ENCODE measurements at places on chromosomes 3 and 15.

GRCh38 chr3:58093574-58094195 lies 85.5 kb downstream of the FLNB start:
- no peak for DNase-seq

GRCh38 chr15:43270113-43270665 lies 3.5 kb upstream of the TGM5 start:
- no peak for DNase-seq

DNA sequence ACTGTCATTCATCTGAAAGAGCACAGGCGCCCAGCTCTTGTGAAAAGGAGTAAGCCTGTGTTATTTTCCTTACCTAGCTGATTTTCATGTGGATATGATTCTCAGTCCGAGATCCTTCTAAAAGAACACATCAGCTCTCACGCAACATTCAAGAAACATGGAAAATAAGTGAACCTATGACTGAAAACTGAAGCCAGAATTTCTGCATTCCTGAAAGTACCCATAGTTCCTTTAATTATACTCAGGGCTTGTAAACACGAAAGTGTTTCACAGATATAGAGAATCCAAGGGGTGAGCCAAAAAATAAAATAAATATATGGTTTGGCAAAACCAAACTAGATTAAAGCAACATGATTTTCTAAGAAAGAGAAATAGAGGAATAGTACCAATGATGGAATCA lies 100.8 kb upstream of the CHMP2B start:
- no peak for DNase-seq

GRCh38 chr3:154148541-154148940 lies 27.4 kb downstream of the ARHGEF26 start:
- DNase-seq: no peak

DNA sequence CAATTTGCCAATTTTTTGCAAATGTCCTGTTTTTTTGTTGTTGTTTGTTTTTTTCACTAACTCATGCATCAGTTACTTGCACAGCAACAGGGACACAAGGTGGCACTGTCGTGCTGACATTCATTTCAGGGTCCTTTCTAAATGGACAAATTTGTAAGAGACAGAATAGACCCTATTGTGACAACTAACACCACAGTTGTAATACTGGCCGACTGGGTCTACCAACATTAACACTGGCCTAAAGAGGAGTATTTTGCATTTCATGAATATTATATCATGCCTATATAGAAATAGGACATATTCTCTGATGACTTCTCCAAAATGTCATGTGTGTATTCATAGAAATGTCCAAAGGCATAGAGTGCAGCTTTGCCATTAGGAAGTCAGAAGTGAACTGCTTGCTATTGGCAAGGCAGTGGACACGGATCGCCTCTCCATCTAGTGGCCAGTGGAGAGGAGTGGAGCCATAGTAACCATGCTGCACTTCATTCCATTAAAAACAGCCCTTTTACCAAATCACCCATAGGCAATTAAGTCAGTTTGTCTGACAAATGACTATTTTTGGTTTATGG lies 54.8 kb downstream of the ZBTB20 start:
- peak; percentile 50 for DNase-seq

DNA sequence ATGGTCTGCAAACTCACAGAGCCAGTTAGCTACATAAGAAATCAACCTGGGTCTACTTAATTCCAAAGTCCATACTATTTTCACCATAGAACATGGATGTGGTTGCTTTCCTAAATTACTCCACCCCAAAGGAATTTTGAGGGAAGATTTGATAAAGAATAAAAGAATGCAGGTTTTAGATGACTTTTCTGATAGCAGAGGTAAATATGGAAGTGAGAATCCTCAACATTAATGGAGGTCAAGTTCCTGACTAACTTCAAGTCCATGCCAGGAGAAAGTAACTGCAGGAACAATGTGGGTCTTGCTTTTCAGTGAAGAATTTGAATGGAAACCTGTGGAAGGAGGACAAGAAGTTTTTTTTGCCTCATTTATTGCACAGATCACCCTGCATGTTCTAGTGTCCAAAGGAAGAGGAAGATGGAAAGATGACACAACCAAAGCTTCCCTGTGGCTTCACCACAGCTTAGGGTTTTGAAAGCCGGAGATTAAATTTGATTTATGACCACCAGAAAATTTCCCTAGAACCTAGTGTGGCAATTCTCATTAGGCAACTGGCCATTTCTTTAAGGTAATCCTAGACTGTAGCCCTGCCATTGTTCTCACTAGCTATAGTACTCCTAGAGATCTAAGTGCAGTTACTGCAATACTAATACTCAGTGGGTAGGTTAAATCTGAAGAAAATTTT lies 429.7 kb downstream of the RAP2B start:
- no peak for DNase-seq

DNA sequence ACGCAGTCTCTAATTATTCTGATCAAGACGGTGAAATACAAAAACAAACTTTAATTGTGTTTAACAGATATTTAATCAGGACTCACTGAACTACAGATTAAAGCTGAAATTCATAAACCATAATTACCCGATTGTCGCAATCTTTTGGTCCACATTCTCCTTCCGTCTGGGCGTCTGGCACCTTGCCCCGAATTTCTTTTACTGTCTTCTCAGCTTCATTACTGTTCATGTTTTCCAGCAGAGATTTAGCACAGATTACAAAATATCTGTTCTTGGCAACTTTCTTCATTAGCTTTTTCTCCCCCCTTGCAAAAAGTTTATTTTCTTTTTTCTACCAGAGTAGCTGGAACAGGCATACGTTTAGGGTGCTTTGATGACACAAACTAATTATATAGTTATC lies 271.4 kb downstream of the TIGIT start:
- no peak for DNase-seq

DNA sequence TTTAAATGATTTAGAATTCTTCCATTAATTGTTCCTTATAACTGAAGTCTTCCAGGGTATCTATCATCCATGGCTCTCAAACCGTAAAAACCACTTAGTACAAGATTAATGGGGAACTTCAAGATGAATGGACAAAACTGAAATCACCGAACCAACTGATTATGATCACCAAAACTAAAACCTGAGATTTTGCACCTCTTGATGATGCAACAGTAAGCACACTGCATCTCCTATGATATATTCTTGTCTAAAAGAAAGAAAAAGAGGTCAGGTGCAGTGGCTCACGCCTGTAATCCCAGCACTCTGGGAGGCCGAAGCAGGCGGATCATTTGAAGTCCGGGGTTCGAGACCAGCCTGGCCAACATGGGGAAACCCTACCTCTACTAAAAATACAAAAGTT lies 3.6 kb upstream of the ISY1 start:
- no peak for DNase-seq

DNA sequence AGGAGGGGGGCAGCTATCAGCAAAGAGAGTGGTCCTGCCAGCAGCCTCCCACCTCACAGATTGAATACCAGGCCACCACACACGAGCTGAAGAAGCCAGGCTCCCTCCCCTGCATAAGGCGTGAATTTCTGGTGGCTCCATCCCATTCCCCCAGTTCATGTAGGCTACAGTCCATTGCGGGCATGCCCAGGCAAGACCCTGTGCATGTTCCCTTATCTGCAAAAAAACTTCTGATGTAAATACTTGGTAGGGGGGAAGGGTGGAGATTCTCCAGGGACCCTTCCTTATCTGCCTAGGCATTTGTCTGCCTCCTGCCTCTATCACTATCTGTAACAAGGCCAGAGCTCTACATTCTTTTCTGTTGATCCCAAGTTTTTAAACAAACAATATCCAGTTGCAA lies 27.6 kb upstream of the UBP1 start:
- DNase-seq: no peak

DNA sequence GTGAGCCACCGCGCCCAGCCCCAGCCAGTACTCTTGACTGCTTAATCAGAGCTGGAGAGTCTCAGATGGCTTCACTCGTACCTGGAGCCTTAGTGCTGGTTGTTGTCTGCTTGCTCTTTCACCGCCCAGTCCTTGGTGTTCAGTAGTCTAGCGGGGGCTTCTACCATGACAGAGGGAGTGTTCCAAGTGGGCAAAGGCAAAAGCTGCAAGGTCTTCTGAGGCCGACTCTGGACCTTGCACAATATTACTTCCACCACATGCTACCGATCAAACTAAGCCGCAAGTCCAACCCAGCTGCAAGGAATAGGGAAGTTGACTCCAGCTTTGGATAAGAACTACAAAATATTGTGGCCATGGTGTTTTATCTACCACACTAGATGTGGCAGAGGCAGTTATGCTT lies 6.6 kb downstream of the PARL start:
- no peak for DNase-seq

GRCh38 chr3:16801223-16801622 lies 83.5 kb upstream of the PLCL2 start:
- DNase-seq: no peak

DNA sequence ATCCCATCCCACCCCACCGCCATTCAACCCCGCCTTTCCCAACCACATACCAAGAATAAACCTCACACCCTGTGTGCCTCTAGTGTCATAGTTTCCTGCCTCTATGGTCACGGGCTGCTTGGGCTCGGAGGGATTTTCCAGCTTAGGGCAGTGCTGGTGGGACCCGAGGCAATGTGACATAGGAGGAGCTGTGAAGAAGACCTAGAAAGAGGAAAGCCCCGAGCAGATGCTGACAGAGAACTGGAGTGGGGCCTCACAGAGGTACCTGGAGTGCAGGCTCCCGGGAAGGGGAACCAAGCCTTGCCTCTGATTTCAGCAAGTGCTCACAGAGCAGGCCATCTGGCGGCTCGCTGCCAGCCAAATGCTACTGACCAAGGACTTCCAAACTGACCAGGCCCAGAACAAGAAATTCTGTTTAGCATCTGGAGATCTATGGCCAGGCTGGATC lies 27.5 kb downstream of the BHLHE40 start:
- peak; percentile 75 for DNase-seq

- no peak for DNase-seq
Measured at GRCh38 chr3:194163697-194164096, 27.7 kb downstream of the HES1 start.

DNA sequence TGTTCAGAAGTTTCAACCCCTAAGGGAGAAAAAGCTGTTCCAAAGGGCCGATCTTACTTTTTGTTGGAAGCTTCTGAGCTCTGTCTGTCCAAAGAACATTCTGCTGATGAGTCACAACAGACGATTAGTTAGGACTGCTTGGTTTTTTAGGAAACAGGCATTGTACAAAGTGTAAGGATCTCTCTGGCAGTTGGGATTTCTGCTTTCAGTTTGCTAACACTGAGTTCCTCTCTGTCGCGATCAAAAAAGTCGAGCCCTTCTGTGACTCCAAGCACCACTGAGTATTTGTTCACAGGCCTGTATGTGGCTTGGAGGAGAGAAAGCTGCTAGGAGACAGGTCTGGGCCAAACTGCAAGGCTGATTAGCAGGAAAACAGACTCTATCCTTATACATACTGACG lies 91.8 kb upstream of the PFN2 start:
- DNase-seq: no peak

GRCh38 chr15:77627581-77627980 lies 5.1 kb downstream of the LINGO1 start:
- DNase-seq: no peak

GRCh38 chr15:34158355-34158754 lies 51.5 kb downstream of the KATNBL1 start:
- no peak for DNase-seq

GRCh38 chr3:9887480-9887879 lies 2.9 kb upstream of the JAGN1 start:
- DNase-seq: no peak

GRCh38 chr3:143595456-143596077 lies 252.7 kb downstream of the SLC9A9 start:
- DNase-seq: no peak

DNA sequence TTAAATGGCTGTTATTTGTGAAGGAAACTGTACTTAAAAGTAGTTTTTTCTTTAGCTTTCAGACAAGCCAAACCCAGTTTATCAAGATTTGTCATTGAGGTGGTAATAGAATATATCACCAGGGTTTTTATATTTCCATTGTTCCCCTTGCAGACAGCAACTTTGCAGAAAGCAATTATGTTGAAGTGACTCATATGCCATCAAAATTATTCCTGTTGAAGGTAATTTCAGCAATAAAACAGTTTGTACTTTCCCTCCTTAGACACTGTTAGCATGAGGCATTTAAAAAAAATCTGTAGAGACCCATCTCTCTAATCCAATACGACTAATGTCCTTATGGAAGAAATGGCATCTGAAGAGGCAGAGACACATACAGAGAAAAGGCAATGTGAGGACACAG lies 219.0 kb downstream of the NFKBIZ start:
- no peak for DNase-seq

DNA sequence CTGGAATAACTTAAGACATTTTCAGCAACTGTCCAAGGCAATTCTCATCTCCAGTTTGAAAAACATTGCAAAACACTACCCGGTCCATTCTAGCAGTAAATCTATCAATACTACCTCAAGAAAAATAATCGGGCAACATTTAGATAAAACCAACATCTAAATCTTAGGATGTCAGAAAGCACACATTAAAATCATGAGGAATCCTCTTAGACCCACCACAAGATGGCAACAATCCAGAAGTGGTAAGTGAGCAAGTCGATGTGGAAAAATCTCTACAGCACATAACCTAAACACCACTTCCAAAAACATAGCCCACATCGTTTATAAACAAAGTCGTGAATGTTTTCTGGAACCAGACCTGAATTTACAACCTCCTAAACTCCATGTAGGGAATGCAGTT lies 5.7 kb downstream of the PLCH1 start:
- DNase-seq: no peak

- no peak for DNase-seq
Measured at GRCh38 chr3:5583920-5584319, 396.4 kb downstream of the EDEM1 start.

- DNase-seq: no peak
Measured at GRCh38 chr3:28674212-28674611, 325.6 kb upstream of the AZI2 start.

DNA sequence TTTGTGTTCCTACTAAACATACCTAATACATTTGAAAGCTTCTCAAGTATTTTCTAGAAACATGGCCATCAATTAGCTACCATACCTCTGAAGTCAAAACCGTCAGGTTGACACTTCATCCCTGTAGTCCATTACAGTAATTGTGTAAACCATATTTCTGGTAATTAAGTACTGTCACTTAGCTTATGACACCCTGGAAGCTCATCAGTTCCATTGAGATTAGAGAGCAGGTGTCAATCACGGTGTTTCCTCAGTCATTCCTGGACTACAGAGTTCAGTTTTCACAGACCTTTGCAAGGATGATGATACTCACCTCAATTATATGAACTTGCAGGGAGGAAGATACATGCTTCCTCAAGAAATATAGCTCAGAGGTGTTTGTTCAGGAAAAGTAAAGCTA lies 552.0 kb downstream of the SI start:
- no peak for DNase-seq

- no peak for DNase-seq
Measured at GRCh38 chr3:21750831-21751391, at the start of gene ZNF385D. ZNF385D (minus strand) TSS chr3:21751210; CDS start chr3:21750916, 294 bp downstream.

GRCh38 chr3:140442621-140443020 lies 235.2 kb upstream of the TRIM42 start:
- no peak for DNase-seq

- DNase-seq: no peak
Measured at GRCh38 chr3:780505-780904, 312.3 kb upstream of the CNTN6 start.

Measured in activated CD4-positive, alpha-beta T cell treated with anti-CD3 and anti-CD28 coated beads, Interleukin-2, amount 50 U/mL, for 48 hours (primary cell).